Renal cortical epithelial cell (primary cell): ENCODE measurements at places on chromosomes 7 and 10. TPM values are rescaled to one million over a fixed set of nuclear protein-coding genes. Genes with fewer than 3 reads are reported as not detected.

DNA sequence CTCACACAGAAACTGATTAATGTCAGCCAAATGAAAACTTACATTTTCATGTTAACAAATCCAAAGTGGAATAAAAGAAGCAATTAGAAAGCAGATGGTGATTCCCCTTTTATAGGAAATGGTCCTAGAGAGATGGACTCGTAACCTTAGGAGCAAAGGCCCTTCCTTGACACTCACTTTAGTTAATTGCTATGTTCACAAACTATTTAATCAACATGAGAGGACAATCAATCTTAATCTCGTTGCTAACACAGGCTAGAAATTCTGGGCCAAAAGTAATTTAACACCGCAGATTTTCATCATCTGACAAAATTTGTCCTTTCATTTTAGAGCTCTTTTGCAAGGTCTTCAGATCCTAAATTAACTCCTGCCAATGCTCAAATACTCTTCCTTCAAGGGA lies 64.0 kb upstream of the DNAJB12 start:
- no peak for DNase-seq

Gene SH2D4B
- total RNA-seq, result under 0.01 TPM in 1 of 2 replicates, not detected in the other

DNA sequence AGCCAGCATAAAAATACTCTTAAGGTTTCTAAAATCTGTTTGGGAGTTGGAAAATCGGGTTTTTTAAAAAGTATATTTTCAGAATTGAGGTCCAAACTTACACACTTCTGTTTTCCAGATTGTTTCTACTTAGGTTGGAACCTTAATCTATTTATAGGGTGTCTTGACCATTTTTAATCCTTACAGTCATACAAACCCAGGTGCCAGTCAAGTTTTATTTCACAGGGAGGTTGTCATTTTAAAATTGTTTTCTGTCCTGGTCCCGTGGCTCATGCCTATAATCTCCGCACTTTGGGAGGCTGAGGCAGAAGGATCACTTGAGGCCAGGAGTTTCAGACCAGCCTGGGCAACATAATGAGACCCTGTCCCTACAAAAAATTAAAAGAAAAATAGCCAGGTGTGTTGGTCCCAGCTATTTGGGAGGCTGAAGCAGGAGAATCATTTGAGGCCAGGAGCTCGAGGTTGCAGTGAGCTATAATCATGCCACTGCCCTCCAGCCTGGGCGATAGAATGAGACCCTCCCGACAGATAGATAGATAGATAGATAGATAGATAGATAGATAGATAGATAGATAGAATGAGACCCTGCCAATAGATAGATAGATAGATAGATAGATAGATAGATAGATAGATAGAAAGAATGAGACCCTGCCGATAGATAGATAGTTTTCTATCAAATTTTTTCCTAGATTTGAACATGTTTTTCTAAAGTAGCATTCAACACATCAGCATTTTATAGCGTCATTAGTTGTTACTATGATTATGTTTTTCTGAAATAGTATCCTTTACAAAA lies 47.3 kb upstream of the NCF1 start:
- no peak for DNase-seq

GRCh38 chr10:30819341-30820181 lies 190.0 kb upstream of the LYZL2 start:
- DNase-seq, result no peak

Gene TEX36
- not detected in 2 replicates for total RNA-seq

GRCh38 chr7:37035631-37036030 lies 311.3 kb upstream of the AOAH start:
- no peak for DNase-seq

DNA sequence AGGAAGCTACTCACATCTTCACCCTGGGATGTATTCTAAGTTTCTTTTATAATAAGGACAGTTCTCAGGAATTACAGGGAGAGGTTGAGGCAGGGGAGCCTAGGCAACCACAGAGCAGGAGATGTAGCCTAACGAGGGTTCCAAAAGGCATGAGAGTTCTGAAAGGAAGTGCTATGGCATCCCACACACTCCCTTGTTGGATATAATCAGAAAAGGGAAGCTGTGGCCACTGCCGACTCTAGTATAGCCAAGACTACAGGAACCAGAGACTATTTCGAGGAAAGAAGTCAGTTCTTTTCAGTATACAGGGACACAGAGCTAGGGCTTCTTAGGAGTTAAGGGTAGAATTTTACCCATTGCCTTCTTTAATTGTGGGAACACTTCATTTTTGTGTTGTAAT lies 11.0 kb downstream of the PRR15 start:
- DNase-seq, result no peak

Gene LRRC4
- 0.15 and 1.0 TPM in 2 replicates for total RNA-seq

DNA sequence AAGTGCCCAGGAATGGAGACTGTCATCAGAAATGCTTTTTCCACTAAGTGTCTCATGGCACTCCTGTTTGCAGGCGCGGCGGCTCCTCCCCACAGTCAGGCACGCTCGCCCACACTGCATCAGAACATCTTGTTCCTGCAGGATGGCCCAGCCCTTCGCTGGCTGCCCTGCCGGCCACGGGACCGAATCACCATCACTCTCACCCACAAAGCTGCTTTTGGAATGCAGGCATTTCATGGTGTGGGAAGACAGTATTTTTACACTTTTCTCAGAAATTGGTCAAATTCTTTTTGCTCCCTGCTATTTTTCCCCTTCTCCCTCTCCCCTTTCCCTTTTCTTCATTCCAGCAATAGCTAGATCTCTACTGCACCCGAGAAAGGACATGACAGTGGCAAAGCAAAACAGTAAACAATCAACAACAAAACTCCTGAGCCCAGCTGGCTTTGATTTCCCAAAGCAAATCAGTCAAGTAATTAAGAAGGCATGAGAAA lies 176.1 kb upstream of the TNS3 start:
- DNase-seq, result peak; percentile 81

DNA sequence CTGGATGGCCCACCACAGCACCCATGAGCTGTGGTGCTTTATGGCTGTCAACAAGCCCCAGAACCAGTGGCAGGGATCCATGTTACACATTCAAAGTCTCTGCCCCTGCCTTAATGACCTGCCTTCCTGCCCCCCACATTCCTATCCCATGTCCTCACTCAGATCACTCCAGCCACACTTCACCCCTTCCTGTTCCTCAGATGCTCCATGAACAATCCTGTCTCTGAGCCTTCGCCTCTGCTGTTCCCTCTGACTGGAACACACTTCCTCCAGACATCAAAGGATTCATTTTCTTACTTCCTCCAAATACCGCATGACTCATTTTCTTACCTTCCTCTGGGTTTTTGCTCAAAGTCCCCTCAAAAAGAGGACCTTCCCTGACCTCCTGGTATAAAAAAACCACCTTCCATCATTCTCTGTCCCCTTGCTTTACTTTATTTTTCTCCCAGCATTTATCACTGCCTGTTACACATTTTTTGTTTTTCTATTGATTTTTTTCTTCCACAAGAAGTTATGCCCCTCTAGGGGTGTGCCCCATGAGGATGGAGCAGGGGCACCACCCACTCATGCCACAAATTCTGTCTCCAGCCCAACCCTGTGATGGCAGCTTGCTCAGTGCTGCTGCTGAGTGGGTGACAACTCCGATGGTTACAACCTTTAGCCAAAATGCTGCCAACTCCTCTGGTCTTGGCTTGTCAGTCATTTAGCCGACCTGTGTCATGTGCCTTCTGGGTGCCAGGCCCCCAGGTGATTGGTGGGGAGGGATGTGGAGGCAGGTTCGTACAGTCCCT lies 18.2 kb downstream of the COL13A1 start:
- peak; percentile 35 for DNase-seq

DNA sequence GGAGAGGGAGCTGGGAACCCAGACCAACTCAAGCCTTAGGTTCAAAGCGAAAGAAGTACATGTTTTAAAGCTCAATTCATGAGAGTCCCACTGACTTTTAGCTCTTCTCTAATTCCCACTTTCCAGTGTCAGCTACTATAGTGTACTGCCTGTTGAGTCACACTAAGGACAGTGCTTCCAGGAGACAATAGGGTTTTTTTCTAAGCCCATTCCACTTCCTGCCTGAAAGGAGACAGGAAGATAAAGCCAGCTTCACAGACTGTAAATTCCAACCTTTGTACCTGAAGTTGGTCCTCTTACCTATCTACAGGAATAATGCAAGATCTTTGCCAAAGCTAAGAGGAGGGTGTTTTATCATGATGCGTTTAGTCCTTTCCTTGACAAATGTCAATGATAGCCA lies 4.4 kb downstream of the MSRB2 start:
- peak; percentile 61 for DNase-seq

DNA sequence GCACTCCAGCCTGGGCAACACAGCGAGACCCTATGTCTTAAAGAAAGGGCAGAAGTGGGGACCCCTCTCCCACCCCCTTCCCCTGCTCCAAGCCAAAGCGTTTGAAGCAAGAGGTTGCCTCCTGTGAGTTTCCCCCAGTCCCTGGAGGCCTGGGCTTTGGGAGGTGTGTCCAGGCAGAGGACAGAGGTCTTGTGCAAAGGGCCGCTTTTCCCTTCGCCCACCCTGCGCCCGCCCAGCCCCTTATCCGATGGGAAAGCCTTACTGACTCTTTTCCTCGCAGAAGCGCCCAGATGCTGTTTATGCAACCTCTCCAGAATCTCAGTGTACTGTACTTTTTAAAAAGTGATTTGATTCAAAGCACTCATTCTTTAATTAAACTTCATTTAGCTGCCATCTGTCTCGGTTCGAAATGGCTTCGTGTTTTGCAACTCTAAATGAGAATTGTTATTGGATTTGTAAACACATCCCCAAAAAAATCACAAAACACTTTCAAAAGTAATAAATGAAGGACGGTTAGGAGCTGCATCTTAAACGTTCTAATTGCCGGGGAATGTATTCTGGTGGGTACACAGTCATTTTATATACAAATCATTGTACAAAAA lies 50.5 kb upstream of the GTF2I start:
- no peak for DNase-seq
